GM12865 (cell line): ENCODE measurements at places on chromosomes 13 and 19.

GRCh38 chr13:99590519-99591011, 89.3 kb downstream of the TM9SF2 start:
- DNase-seq = no peak

GRCh38 chr13:77891486-77891885, 27.1 kb downstream of the EDNRB start:
- no peak for DNase-seq

DNA sequence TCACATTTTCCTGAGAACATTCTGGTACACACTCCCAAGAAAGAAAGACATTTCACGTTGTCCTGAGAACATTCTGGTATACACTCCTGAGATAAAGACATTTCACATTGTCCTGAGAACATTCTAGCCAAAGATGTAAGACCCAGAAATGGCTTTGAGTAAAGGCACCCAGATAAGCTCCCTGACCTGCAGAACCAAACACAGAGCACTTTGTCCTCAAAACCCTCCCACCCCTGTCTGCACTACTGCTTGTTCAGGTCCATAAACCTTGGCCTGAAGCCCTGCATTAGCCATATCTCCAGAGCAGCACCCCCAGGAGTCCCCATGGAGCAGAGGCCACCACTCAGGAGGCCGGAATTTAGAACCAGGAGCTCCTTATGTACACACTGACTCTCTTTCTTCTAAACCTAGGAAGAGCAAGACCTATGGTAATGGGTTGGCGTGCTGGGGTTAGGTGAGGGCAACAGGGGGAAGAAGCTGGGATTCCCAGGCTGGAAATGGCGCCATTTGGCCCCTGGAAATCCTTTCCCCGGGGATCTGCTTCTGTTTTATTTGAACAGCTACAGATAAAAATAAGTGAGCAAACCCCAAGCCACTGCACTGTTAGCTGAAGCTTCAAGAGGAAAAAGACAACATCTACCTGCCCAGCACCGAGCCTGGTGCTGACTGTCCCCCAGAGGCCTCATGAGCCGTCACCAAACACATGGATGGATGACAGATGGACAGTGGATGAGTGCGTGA, 13.7 kb downstream of the GAS6 start:
- DNase-seq = no peak

GRCh38 chr13:98156259-98156658, 13.4 kb downstream of the FARP1 start:
- no peak for DNase-seq

GRCh38 chr13:98313023-98313921, 136.2 kb upstream of the RNF113B start:
- no peak for DNase-seq

GRCh38 chr19:19305696-19306095, 14.6 kb downstream of the SUGP1 start:
- no peak for DNase-seq

DNA sequence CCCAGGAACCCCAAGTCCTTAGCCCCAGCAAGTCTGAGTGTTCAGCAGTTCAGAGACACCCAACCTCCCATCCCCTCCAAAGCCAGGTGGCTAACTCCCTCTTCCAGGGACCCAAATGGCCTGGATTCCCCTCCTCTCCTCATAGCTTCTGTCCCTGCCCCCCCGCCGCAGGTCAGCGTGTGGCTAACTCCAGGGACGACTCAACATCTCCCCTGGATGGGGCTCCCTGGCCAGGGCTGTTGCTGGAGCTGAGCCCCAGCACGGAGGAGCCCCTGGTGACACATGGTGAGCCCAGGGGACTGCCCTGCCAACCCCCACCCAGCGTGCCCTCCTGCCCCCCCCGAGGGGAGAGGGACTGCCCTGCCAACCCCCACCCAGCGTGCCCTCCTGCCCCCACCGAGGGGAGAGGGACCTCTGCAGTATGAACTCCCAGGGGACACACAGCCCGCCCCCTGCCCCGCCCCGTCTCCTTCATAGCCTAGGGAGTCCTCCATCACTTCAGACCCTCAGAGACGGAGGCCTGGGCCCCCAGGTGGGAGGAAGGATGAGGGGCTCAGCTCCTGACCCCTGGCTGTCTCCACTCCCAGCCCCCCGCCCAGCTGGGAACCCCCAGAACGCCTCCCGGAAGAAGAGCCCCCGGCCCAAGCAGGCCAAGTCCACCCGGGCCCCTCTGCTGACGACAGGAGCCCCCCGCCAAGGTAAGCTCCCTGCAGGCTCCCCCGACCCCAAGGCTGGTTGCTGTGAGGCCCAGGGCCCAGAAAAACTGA, 1.7 kb downstream of the SSC5D start:
- no peak for DNase-seq

GRCh38 chr19:45508417-45508860, 1.2 kb downstream of the VASP start:
- peak; percentile 79 for DNase-seq

- no peak for DNase-seq
These were observed 3.8 kb downstream of the PPP1R12C start for GRCh38 chr19:55113570-55114039.

GRCh38 chr19:38685666-38686529, 38.4 kb downstream of the ACTN4 start:
- peak; percentile 67 for DNase-seq

DNA sequence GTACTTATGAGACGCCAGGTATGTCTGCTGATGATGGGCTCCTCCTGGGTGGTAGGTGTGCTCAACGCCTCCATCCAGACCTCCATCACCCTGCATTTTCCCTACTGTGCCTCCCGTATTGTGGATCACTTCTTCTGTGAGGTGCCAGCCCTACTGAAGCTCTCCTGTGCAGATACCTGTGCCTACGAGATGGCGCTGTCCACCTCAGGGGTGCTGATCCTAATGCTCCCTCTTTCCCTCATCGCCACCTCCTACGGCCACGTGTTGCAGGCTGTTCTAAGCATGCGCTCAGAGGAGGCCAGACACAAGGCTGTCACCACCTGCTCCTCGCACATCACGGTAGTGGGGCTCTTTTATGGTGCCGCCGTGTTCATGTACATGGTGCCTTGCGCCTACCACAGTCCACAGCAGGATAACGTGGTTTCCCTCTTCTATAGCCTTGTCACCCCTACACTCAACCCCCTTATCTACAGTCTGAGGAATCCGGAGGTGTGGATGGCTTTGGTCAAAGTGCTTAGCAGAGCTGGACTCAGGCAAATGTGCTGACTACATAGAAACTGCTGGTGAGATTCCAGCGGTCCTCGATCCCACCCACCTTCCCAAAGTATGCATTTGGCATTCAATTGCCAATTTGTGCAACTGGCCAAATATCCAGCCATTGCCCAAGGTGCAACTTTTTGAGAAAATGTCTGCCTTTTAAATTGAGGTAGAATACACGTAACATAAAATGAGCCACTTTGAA, 10.2 kb downstream of the OR2Z1 start:
- DNase-seq = no peak

GRCh38 chr13:44540761-44541434, 35.2 kb downstream of the TSC22D1 start:
- no peak for DNase-seq

DNA sequence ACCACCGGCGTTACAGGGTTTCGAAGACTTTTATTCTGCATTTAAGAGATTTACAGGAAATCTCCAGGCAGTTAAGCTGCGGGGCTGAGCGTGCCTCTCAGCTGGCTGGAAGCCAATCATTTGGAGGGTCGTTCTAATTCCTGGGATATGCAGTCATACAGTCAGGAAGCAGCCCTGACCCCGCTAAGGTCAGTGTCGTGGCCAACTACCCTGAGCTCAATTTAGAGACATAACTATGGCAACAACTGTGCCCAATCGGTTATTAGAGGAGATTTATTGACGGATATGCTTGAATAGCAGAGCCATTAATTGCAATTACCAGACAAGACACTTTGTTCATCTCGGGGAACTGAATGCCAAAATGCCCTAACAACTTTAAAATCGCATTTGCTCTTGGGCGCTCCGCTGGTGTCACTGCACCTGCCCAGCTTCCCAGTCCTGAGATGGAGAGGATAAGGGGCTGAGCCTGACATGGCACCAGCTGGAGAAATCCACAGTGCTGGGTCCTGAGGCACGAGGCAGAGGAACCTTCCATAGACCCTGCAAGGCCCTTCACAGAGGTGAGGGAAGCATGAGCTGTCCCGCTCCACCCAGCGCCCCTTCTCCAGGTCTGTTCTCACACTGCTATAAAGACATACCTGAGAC, 15.1 kb upstream of the ZNF507 start:
- DNase-seq = no peak

GRCh38 chr13:43573802-43574514, 212.8 kb downstream of the ENOX1 start:
- DNase-seq = peak; percentile 18

DNA sequence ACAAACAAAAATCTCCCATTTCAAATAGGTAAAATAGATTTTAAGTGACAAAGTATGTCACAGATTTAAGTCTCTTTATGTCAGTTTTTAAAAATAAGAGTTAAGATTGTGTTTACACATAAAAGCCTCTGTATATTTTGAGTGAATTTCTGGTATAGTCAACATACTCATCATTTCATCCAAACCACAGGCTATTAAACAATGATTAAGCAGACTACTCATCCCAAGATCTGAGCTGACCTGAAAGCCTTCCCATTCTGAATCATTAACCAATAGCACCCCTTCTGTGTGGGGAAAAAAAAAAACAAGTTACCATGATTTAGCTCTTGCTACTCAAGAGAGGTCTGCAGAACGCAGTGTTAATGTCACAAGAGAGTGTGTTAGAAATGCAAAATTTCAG, 284.4 kb upstream of the NBEA start:
- no peak for DNase-seq

DNA sequence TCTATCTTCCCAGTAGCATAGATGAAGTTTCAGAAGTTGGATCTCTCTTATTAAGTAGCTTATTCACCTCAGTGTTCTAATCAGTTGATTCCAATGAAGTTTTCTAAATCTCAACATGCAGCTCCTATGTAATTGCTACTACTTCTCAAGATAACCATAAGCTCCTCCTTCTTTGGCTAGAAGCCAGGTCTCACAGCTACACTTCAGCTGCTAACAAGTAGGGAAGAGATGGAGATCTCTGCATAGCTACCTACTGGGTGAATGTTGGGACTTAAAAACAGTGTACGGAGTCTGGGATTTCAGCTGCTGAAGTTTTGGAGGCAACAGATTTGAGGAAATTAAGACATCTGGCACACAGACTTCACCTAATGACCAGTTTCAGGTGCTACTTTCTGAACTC, 661.0 kb downstream of the SLITRK1 start:
- no peak for DNase-seq

GRCh38 chr19:48497728-48498594, 13.7 kb downstream of the LMTK3 start:
- no peak for DNase-seq

DNA sequence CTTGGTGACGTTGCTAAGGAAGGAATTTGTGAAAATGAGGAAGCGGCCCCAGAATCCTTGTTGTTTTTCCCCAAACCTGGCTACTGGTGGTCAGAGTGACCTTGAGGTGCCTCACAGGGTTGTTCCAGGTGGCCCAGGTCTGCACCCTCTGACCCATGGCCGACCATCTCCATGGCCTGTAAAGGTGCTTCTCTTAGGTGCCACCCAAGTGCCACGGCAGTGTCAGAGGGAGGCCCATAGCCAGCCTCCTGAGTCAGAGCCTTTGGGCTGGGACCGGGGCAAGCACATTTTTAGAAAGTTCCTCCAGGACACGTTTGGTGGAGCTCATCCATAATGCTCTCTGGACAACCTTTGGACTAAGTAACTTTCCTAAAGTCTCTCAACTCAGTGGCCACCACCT, 83.9 kb upstream of the IRS2 start:
- no peak for DNase-seq

GRCh38 chr19:35524181-35524837, 3.8 kb downstream of the SBSN start:
- no peak for DNase-seq

GRCh38 chr13:22009500-22009899, 338.6 kb downstream of the FGF9 start:
- no peak for DNase-seq

DNA sequence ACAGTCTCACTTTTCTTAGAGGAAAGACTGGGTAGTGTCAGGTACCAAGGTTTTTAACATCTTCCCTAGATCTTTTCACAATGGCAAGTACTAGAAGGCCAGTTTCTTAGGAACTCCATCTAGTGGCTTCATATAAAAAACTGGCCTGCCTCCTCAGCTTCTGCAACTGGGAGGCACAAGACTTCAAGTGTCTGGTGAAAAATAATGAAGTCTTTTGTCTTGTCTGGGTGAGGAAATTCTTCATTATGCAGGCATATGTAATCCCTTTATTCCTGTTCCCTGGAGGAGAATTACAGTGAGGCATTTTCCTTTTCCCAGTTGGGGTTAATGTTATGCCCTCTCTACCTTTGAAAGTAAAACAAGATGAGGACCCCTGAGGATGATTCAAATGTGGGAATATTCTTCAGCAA, 300.5 kb downstream of the NALCN start:
- no peak for DNase-seq

- DNase-seq = peak; percentile 26
These were observed 16.0 kb upstream of the MRI1 start for GRCh38 chr19:13748169-13748828.

DNA sequence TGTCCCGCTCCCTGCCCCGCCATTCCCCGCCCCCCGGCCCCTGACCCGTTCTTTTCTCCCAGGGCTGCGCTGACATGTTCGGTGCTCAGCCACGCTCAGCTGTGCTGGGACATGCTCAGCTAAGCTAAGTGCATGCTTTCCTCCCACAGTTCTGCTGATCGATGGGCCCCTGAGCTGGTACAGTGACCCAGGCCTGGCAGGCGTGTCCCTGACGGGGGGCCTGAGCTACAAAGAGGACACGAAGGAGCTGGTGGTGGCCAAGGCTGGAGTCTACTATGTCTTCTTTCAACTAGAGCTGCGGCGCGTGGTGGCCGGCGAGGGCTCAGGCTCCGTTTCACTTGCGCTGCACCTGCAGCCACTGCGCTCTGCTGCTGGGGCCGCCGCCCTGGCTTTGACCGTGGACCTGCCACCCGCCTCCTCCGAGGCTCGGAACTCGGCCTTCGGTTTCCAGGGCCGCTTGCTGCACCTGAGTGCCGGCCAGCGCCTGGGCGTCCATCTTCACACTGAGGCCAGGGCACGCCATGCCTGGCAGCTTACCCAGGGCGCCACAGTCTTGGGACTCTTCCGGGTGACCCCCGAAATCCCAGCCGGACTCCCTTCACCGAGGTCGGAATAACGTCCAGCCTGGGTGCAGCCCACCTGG, 3.7 kb downstream of the TNFSF9 start:
- peak; percentile 21 for DNase-seq

DNA sequence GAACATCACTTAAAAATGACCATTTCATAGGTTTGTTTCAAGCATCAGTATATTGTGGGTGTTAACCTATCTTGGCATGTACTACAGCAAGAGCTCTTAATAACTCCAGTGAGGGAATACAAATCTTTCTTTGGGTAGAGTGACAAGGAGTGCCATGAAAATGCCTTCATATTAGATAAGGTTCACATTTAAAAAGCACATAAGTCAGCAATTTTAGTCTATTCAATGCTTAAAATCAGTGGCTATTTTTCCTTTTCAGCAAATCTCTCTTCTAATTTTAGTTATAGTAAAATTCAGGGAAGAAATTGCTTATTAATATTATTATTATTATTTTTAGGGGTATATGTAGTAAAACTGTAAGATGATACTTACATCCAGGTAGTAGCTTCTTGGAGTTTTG, 291.1 kb downstream of the GPC6 start:
- no peak for DNase-seq

- no peak for DNase-seq
These were observed 2293.3 kb downstream of the PCDH9 start for GRCh38 chr13:64936879-64937278.
